ENCODE measurements at places on chromosomes 6 and 20.
A peak's percentile ranks its signal among the peaks of the same experiment; 100 is the strongest.

GRCh38 chr6:132087391-132087790 is 136.2 kb upstream of the CCN2 start:
- DNase-seq, result peak; percentile 12

GRCh38 chr6:159973406-159973805 is 4.5 kb downstream of the IGF2R start:
- no peak for DNase-seq

- no peak for DNase-seq
These were observed 36.3 kb downstream of the KIF25 start for GRCh38 chr6:168033791-168034190.

- no peak for DNase-seq
These were observed 150.3 kb downstream of the AKAP7 start for GRCh38 chr6:131285548-131285947.

- DNase-seq, result no peak
These were observed 85.4 kb upstream of the OLIG3 start for GRCh38 chr6:137579612-137580011.

DNA sequence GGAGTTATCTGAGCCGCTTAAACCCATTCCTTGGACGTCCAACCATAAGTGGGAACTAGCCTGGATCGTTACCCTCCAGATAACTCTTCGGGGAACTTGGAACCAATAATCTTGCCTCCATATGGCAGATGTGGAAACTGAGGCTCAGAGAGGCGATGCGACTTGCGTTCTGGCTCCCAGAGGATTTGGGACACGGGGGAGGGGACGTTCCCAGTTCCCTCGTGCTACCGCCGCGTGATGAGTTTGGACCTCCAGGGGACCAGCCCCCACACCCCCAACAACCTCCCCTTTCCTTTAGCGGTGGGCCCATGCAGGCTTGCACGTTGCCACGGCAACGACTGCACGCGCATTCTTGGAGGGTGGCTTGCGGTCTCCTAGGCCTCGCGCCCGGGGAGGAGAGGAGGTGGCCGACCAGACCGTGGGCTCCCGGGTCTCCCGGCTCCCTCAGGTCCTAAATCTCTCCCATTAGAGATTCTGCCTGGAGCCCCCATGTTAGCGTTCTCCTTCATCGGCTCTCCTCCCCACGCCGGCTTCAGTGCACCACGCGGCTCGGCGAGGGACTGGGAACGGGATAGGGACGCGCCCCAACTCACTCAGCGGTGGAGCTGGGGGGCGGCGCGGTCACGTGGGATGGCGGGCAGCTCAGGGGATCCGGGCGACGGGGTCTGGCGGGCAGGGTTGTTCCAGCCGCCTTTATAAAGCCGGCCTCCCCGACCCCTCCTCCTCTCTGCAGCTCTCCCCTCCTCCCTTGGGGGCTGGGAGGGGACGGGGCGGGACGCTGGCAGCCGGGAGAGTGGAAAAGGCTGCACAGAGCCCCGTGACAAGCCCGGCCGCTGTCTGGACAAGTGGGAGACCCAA is at the start of gene PLTP:
Gene PLTP (minus strand): TSS at position 670 of the 858 bp plus-strand sequence. CDS start 703 bp downstream, outside the sequence.
- peak; percentile 41 for DNase-seq

GRCh38 chr20:39164642-39165041 is 202.5 kb downstream of the DHX35 start:
- DNase-seq, result no peak

DNA sequence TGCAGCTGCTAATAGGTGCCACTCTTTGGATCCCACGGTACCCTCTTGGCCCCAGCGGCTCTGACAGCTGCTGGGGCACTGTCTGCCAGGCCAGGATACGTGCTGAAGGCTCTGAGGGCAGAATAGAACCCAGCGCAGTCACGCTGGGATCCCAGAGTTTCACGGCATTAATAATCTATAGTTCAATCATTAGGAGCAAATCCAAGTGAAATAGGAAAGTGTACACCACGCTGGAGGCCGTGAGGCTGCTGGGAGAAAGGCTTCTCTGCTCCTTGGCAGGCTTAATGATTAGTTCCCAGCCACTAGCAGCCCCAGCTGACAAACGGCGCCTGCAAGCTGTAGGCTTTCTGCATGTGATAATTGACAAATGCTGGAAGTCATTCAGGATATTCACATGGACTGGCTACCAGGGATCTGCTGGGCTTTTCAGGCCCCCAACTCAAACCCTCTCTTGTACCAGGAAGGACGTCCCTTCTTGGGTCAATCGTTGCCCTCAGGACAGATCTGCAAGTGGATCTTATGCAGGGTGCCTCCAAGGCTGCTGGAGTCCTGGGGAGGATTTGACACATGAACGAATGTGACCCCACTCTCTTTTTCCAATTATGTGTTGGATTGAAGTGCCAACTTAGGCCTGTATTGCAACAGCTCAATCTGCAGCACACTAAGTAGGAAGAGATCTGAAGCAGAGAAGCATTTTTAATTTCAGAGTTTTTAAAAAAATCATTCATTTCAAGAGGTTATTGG is 50.1 kb upstream of the INSM1 start:
- DNase-seq, result no peak

DNA sequence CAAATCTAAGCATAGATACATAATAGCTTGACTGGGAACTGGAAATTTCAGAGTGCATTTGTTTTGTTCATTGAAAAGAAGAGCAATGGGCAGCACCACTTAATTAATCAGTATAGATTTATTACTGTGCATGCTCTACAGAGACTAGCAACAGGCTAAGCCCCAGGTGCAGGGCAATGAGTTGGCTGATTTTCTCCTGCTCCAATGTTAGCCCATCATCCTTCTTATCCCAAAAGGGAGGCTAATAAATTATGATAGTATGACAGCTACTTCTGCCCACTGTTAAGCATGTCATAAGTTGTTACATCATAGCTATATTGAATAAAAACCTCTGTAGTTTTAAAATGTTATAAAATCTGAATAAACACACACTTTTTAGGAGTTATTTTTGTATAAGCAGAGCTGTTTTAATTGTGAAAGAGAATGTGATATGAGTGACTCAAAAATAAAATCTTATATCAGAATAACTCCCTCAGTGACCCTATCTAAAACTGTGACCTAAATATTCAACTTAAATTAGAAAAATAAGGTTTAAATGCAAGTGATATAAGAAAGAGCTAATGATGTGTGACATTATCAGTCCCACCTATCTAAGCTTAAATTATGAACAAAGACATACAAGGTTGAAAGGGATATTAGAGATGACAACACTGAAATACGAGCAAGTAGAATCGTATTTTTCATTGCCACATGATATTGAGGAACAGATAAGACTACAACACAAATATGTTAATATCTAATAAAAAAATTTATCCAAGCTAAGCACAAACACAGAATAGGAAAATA is 967.3 kb upstream of the ADGRB3 start:
- DNase-seq, result no peak

GRCh38 chr6:29232725-29233124 is 62.0 kb downstream of the OR2J2 start:
- DNase-seq, result no peak

GRCh38 chr6:158503846-158504245 is 56.0 kb upstream of the TMEM181 start:
- DNase-seq, result no peak

- DNase-seq, result no peak
These were observed 146.6 kb downstream of the RNF144B start for GRCh38 chr6:18533793-18534192.

Measured in NCI-H1105 treated with DMSO at 0.1 percent for 48 hours (cell line).